RPMI8226 (cell line): ENCODE measurements at places on chromosomes 1 and 21.
A peak's percentile ranks its signal among the peaks of the same experiment; 100 is the strongest.

GRCh38 chr1:11498956-11499594, 20.1 kb downstream of the DISP3 start:
- DNase-seq, result no peak

DNA sequence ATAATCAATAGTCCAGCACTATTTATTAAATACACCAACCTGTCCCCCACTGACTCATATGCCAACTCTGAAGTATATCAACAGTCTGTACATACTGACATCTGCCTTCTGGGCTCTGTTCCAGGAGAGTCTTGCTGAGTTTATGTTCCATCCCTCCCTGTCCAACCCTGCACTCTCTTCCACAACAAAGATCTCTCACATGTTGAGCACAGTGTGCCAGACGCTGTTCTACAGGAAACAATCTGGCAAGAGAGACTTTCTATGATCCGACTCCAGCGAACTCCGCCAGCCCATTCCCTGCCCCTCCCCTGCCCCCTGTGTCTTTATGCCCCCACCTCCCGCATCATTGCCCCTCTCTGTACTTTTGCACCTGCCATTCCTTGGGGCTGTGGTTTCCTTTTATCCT, 3.4 kb downstream of the LACTBL1 start:
- DNase-seq, result peak; percentile 73

- DNase-seq, result no peak
These were observed 86.3 kb downstream of the LHX9 start for GRCh38 chr1:198003468-198003867.

DNA sequence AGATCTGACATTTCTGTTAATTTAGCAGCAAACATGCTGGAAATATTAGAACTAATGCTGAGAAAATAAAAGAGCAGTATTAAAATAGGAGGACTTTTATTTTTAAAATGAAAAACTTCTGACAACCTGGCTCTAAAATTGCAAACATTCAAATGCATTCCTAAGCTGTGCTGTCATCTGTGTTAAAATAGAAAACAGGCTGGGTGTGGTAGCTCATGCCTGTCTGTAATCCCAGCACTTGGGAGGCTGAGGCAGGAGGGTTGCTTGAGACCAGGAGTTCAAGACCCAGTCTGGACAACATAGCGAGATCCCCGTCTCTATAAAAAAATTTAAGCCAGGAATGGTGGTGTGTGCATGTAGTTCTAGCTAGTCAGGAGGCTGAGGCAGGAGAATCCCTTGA, 44.6 kb downstream of the MIGA1 start:
- DNase-seq, result no peak

DNA sequence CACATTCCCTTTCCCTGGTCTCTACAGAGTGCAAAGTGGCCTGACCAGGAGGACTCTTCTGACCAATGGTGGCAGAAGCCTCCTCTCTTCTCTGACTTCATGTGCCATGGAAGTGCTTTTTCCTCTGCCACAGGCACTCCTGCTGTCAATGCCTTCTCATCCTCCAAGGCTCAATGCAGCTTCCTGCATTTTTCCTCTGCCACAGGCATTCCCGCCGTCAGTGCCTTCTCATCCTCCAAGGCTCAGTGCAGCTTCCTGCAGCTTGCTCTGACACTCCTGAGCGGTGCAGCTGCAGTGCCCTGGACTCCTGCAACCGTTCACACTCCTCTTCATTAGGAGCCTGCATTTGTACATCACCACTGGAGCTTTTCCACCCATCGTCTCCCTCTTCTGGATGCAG, 4.7 kb upstream of the ADARB1 start:
- no peak for DNase-seq

- peak; percentile 98 for DNase-seq
These were observed at the start of gene NTPCR for GRCh38 chr1:232950197-232951176. Gene NTPCR (plus strand): TSS chr1:232950611. CDS start chr1:232950711, 100 bp downstream.

DNA sequence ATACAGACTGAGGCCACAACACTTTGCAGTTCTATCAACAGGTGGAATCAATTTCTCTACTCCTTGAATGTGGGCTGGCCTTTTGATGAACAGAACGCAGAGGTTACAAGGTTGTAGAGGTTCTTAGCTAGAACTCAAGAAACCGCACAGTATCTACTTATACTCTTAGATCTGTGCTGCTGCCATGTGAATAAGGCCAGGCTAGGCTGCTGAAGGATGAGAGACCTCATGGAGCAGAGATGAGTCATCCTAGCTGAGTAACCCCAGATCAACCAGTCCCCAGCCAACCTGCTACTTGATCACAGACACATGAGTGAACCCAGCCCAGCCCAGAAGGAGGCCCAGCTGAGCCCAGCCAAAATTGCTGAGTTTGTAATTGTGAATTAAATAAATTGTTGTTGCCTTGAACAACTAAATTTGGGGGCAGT, 35.3 kb upstream of the BCAR3 start:
- peak; percentile 23 for DNase-seq

DNA sequence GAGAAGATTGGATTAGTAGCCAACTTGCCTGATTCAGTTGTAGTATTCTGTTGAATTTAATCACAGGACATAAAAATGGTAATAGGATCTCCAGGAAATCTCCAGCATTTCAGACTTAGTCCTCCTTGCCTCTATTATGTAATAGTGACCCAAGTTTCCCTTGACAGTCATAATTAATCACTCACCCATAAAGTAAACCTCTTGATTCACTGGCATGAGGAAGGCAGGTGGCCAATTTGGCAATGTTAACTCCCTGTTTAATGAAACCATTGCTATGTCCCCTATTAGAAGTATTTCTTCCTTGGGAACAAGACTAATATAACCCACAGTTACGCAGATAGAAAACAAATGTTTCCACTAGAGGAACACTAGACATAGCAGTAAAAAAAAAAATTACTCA, 604.8 kb upstream of the CXADR start:
- DNase-seq, result no peak

DNA sequence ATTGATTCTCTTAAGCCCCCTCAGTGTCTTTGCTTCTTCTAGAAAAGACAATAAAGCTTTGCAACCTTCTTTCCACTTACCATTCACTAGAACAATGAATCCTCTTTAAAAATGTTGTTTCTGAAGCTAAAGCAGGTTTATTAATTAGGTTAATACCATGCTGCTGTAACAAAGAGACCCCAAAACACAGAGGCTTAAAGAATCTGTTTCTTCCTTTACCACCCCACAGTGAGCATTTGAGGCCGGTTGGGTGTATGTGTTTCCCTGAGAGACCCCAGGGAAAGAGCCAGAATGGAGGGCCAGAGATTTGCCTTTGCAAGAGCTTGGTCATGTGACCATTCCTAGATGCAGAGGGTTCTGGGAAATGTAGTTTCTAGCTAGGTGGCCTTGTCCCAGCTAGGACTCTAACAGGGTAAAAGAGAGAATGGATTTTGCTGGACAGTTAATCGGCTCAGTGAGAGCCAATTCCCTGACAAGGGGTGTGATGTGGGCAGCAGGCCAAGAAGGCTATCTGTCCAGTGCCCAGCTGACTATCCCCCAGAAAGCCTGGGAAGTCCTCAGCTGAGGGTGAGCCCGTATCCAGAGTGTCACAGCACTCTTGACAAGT, 191.8 kb upstream of the TMEM51 start:
- DNase-seq, result no peak

GRCh38 chr1:4856396-4856795, 202.0 kb downstream of the AJAP1 start:
- DNase-seq, result no peak

DNA sequence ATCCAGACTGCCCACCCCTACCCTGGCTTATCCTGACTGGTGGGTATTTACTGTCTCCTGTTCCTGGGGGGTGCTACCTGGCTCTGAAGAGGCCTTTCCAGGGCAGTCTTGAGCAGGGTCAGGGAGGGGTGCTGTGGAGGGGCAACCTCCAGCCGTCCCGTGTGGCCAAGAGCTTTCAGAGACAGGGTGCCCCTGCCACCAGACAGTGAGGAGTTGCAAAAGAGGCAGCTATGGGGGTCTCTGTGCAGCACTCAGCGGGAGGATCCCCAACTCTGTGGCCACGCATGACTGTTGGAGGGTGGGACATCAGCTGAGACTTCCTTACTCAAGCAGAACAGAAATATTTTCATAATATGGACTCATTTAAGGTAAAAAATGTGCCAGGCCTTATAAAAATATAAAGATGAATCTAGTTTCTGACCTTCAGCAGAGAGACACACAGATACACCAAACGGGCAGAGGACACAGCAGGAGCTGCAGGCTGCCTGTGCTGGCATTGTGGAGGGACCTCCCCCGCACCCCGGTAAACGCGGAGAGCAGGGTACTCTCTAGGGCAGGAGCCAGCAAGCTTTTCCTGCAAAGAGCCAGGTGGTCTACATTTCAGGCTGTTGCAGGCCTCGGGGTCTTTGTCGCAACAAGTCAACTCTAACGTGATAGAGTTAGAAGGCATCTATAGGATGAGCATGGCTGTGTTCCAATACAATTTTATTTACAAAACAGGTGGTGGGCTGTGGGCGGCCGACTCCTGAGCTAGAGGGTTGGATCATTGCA, 252.6 kb downstream of the RHOU start:
- DNase-seq, result no peak

GRCh38 chr1:53697721-53698383, 41.1 kb downstream of the GLIS1 start:
- DNase-seq, result no peak

GRCh38 chr21:41443562-41443961, 17.5 kb downstream of the MX1 start:
- DNase-seq, result no peak

- DNase-seq, result no peak
These were observed 25.3 kb downstream of the ACTA1 start for GRCh38 chr1:229408458-229409037.

DNA sequence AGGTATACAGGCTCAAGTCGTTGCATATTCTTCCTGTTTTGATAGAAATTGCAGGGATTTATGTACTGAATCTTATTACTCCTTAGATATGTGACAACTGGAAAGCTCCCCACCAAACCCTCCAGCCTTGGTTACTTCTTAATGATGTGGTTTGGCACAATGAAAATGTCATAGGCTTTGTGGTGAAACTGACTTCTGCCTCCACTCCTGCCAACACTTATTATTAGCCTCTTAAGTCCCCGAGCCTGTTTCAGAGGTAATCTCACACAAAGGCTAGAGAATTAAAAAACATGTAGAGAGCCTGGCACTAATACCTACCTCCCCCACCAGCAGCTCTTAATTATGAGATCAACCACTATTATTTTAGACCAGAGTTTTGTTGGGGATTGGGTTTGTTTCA, 4.2 kb downstream of the COX20 start:
- peak; percentile 26 for DNase-seq

DNA sequence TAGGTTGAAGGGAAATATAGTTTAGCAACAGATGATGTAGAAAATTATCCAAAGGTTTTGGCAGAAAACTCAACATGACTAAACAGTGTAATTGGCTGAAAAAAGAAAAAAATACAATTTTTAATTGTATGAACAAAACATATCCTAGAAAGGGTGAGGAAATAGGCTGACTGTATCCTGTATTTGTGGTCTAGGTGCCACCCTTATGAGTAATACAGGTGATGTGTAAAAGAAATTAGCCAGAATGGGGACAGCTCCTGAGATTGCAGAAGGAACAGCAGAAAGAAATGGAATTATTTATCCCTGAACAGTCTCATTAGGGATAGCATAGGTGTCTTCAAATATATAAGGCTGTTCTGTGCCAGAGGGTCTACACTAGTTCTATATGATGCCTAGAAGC, 24.6 kb downstream of the DNASE2B start:
- DNase-seq, result no peak

GRCh38 chr1:229526695-229527094, 18.6 kb upstream of the NUP133 start:
- DNase-seq, result no peak

DNA sequence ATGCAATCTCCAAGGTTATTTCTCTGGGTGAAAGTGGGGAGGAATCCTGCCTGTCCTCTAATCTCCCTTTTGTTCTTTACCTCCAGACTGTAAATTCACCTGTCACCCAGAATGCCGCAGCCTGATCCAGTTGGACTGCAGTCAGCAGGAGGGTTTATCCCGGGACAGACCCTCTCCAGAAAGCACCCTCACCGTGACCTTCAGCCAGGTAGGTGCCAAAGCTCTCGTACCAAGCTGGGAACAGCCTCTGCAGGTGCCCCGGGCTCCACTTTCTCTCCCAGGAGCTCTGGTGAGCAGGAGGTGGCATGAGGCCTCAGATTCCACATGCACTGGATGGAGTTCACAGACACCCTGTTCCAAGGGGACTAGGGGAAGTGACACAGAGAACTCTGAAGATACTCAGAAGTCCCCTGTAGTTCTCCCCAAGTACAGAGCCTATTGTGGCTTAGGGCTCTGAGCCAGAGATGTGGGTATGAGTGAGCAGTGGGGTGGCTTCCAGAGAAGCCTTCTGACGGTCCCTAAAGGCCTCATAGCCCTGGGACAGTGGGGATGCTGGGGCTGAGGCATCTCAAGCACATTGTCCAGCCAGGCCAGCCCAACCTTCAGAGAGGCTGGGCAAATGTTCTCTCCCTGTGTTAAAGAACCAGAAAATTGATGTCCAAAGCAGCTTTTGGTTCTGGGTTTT, 30.9 kb downstream of the RASSF5 start:
- no peak for DNase-seq

DNA sequence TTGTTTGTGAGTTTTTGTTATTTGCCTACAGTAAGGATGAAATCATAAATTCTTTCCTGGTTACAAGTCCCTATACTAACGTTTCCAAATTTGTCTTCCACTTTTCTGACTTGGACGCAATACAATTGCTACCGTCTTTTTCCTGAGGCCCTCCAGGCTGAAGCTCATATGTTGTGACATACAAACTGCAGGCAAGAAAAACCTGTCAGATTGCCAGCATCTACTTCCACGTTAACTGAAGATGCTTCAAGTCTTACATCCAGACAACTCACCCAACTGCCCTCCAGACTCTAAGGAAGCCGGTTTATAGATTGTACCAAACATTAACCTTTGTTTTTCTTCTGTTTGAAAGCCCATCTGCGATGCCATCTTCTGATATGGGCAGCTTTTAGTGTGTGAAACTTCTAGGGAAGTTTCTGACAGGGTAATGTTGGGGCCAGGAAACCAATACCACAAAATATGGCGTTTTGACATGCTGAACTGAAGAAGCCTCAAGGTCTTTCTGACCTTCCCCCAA, 21.4 kb upstream of the RNF11 start:
- DNase-seq, result peak; percentile 34

DNA sequence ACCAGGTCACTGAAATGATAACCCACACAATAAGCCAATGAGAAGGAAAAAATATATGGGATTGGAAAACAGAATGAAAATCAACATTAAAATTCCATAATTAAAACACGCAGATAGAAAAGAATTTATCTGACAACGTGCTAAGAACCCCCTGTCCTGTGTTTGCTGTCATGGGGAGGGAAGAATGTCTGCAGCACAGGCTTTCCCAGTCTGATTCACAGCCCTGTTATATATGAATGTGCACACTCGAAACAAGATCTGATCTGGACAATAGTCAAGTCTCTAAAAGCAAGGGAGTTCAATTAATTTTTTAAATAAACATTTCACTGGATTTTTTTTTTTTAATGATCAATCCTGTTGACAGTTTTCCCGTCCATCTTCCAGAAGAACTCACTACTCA, 220.0 kb downstream of the RERE start:
- DNase-seq, result no peak

- no peak for DNase-seq
These were observed 38.8 kb downstream of the POFUT2 start for GRCh38 chr21:45248893-45249381.
